SK-MEL-5 (cell line): ENCODE measurements at places on chromosomes 11 and 22. TPM values are rescaled to one million over a fixed set of nuclear protein-coding genes. Genes with fewer than 3 reads are reported as not detected.
A peak's percentile ranks its signal among the peaks of the same experiment; 100 is the strongest.

Gene BDNF
- total RNA-seq, result 0.37 and 0.66 TPM in 2 replicates

- DNase-seq, result no peak
Measured at GRCh38 chr11:102263379-102264003, 53.8 kb upstream of the BIRC3 start.

DNA sequence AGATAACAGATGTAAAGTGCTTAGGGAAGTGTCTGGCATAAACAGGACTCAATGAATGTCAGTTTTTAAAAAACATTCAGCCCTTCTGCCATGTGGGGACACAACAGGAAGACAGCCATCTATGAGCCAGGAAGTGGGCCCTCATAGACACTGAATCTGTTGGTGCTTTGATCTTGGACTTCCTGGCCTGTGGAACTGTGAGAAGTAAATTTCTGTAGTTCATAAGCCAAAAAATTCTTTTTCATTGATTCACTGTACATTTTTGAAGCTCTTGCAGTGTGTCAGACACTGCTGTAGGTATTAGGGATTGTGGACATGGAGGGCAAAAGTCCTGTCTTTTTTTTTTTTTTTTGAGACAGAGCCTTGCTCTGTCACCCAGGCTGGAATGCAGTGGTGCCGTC lies 188.6 kb downstream of the HIPK3 start:
- no peak for DNase-seq

DNA sequence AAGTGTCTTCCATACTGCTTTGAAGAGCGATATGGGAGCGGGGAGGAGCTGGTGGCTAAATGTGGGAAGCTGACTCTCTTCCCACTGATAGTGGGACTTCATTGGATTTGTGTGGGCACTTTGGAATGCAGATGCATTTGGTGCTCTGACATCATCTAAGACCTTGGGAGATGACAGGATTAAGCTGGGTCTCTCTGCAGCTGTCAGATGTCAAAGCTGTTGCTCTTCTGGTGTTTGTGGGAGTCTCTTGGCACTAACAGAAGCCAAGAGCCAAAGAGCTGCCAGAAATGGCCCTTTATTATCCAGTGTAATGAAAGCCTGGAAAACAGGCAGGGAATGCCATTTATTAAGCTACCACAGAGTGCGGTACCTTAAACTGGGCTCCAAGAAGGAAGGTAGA lies 20.6 kb downstream of the GRAMD1B start:
- DNase-seq, result no peak

GRCh38 chr11:126861796-126862459 lies 138.6 kb downstream of the KIRREL3 start:
- no peak for DNase-seq

Gene RBM7
- total RNA-seq, result 23.8 and 29.0 TPM in 2 replicates

DNA sequence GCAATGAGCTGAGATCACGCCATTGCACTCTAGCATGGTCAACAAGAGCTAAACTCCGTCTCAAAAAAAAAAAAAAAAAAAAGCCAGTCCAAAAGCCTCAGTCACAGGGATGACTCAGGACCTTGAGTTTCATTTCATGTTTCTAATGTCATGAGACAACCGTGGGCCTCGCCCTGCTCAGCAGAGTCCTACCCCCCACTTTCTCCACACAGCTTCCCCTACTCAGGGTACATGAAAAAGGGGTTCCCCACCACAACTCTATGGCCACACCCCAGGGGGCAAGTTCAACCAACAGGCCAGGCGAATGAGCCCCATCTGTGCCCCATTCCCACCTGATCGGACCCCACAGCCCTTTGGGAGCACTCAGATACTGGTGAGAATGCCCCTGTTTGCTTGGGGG lies 24.3 kb upstream of the ADA2 start:
- DNase-seq, result peak; percentile 56

DNA sequence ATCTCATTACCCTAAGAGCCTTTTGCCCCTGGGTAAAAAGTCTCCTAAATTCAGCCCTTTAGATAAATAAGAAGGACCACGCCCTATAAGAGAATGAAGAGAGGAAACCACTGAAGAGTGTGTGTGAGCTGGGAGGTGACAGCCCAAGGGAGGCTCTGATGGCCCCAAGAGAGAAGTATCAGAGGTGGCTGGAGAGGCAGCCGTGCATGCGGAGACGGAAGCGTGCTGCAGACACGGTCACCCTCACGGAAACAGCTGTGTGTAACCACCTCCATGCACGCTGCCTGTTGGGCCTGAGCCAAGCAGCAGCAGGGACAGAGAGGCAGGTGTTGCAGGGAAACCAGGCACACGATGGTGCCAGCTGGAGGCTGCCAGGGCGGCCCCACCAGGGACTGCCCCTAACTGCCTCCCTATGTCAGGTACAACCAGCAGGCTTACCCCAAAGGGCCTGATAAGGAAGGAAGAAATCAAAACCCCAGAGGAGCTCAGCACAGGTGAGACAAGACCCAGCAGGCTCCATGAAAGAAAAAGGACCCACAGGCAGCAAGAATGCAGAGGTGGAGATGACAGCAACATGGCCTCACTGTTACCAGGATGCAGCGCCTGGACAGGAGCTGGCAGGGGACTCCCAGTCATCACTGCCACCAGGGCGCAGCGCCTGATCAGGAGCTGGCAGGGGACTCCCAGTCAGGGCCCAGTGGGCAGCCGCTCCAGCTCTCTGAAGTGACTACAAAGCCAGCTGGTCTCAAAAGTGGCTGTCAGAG lies 7.8 kb downstream of the LARGE2 start:
- no peak for DNase-seq

DNA sequence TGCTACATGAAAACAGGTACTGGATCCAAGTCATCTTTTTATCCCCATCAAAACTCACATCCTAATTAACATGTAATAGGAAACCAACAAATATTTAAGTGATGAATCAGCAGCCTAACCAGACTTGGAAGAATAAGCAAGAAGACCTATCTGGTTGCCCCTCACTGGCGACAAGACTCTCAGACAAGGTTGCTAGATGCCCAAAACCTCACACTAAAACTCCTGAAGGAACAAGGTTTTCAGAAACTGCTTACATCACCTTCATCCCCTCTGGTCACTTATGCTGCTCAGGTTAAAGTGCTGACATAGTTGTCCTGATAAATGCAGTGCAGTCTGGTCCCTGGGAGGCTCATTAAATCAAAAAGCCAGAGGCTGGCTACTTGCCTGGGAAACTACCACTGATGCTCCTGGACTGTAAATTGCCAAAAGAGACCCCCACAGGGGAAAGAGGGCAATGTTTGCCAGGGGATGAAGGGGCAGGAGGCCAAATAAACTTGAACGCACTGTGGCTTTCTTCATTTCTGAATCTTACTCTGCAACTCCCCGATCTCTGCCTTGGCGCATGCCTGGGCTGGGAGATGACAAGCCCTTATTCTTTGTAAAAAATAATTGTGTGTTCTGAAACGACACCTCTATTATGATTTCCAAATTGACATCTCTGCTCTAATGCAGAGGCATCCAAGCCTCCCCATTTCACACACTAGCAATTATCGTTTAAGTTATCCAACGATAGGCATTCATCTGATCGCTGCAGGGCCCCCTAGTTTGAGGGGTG lies 72.7 kb downstream of the AMBRA1 start:
- no peak for DNase-seq

DNA sequence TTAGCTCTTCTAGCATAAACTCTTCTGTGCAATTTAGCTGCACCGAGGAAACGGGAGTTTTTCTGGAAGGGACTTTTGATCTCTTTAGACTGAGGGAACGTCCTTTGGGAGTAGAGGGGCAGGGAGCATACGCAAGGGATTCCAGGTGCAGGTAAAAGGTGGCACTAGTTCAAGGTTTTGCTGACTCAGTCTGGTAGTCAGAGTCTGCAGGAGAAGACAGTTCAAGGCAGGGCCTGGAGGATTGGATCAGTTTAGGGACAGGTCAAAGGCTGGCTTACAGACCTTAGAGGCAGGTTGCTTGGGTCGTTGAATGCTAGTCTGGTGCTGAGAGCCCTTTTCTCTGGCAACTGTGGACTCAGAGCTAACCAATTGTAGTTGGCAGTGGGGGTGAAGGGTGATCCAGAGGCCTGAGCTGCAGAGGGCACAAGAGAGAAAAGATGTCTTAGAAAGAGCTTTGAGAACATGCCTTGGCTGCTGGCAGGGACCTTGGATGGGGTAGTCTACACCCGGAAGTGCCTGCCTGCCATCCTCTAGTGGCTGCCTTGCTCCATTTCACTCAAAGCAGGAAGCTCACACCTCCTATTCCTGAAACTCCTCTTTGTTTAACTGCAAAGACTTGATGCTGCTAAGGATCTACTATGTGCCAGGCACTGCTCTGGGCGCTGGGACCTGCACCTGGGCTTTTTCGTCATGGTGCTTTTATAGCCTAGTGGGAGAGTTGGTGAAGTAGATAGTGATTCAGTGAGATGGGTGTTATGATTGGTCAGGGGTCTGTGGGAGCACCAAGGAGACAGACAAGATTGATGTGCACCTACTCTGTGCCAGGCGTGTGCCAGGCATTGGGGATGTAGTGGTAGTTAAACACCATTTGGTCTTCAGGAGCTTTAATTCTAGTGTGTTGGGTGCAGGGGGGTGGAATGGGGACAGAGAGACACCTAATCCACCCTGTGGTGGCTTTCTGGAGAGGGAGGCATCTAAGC lies 17.1 kb downstream of the MIAT start:
- DNase-seq, result peak; percentile 43

Gene OR8A1
- not detected in 2 replicates for total RNA-seq

Gene KREMEN1
- 23.0 and 23.5 TPM in 2 replicates for total RNA-seq

Gene ANO3
- total RNA-seq, result 1.5 and 2.0 TPM in 2 replicates

DNA sequence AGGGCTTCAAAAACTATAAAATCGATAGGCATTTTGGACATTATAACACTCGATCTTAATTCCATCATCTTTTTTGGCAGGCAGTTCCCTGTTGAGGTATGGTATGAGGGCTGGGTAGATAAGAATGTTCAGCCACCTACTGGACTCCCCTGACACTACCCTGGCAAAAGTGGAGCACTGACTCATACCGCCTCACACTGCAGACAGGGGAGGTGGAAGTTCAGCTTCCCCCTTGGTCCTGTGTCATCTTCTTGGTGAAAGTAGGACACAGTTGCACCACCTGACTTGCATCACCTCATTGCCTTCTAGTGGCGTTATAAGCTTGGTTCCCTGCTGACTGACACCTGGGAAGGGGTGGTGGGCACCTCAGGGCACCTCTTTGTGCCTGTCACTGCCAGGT lies 30.4 kb downstream of the PAAF1 start:
- DNase-seq, result no peak

Gene SSTR3
- not detected in 2 replicates for total RNA-seq

GRCh38 chr22:49933236-49934159 lies 15.1 kb downstream of the CRELD2 start:
- DNase-seq, result no peak

DNA sequence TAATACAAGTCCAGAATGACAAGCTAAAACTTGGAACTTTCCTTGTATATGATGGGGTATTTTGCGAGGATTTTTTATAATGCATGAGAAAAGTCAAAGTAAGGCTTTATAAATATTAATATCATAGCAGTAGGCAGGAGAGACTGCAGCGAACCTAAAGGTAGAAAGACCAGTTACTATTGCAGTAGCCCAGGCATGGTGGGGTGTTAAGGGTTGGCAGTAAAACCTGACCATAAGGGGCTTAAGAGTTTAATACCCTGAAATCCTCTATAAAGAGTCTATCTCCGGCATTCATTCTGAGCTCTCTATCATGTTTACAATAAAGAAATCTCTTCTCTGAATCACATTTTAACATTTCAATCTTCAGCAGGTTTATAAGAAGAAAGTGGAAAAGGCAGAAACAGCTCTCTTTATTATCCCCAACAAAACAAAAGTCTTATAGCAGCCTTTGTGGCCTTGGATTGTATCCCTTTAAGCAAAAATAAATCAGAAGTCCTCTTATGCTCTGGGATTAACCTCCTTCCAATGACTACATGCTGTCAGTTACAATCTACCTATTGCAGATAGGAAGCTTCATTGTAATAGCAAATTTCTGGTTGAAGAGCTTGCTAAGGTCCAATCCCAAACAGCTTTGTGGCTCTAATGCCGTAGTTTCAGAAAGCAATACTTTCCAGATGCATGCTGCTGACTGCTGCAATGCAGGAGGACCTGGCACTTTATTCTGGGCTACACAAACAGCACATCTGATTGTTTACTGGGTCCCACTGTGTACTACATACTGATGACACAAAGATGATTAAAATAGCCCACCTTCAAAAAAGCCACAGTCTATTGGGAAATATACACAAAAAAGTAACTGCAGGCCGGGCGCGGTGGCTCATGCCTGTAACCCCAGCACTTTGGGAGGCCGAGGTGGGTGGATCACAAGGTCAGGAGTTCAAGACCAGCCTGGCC lies 45.8 kb downstream of the SIK3 start:
- DNase-seq, result no peak

Gene VSIG10L2
- not detected in 2 replicates for total RNA-seq

DNA sequence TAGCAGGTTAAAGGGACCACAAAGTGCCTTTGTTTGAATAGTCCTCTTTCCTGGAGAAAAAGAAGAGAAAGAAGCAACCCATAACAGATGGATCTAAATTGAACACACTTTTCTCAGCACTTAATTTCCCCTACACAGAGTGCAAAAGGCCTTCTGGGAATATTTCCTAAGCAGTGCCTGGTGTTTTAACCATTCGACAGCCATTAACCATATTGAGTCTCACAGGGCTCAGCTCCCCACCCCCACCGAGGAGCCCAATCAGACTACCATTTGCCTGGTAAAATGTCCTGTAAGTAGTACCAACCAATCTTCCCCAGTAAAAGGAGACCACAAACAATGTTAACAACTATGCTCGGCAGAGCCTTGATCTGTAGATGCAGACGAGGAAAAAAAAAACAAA lies 40.7 kb upstream of the SLC6A5 start:
- no peak for DNase-seq

Gene SYCE3
- not detected in 2 replicates for total RNA-seq

- DNase-seq, result no peak
Measured at GRCh38 chr11:31092638-31093037, 276.9 kb downstream of the DCDC1 start.

DNA sequence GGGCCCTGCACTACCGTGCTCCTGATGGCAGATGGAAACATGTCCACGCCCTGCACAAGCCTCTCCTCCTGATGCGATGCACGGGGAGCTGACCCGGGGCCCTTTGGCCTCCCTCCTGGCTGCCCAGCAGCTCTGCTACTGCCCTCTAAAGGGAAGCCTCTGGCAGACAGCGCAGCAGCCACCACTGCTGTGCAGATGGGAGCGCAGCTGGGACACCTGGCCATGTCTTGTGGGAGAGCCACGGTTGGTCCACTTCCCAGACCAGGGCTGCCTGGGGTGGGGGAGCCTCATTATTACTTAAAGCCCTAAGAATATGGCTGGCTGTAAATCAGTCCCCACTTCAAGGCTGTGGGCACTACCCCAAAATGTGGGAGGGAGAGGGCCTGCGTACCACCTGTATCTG lies 38.3 kb downstream of the TBX1 start:
- DNase-seq, result no peak

Gene HMOX1
- 45.3 and 49.0 TPM in 2 replicates for total RNA-seq

Gene DCHS1
- total RNA-seq, result 0.11 and 0.19 TPM in 2 replicates

Gene MOB2
- 18.0 and 22.5 TPM in 2 replicates for total RNA-seq

Gene P4HA3
- 2.2 and 2.6 TPM in 2 replicates for total RNA-seq

Gene CCDC157
- total RNA-seq, result 0.59 and 0.82 TPM in 2 replicates

GRCh38 chr22:39446239-39446721 lies 10.5 kb upstream of the MGAT3 start:
- no peak for DNase-seq
